ENCODE measurements at places on chromosomes 1 and 21. TPM values are rescaled to one million over a fixed set of nuclear protein-coding genes. Genes with fewer than 3 reads are reported as not detected.

Gene ATP5PO
- total RNA-seq, result 229 TPM

Gene ADORA3
- not detected for total RNA-seq

DNA sequence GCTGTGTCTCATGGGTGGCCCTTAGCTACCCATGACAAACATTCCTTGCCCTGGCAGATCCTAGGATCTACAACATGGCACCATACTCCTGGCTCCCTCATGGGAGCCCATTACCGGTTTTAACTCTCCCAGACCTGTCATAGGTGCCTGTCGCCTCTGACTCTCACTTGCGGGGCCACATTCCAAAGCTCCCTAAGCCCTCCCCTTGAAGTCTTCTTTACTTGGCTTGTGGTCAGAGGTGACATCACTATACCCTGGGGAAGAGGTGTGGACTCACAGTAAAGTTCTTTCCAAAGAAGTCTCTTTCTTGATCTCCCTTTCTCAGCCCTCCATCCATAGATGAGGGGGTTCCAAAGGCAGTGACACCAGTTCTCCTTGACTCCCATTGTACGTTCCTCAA, 5.4 kb upstream of the SLAMF9 start:
- DNase-seq, result no peak

DNA sequence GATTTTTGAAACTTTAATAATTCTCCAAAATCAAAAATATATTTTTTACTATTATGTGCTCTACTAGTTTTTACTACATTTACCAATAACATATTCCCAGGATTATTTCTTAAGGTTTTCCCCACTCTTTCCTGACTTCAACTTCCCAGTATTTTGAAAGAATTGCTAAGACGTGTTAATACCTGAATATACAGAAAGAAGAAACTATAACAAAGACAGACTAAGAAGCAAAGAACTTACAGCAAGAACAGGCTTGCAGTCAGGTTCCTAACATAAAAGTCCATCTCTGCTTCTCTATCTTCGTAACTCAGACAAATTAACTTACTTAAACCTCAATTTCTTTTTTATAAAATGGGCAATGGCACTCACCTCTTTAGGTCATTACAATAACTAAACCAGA, 63.2 kb downstream of the SRSF11 start:
- DNase-seq, result no peak

GRCh38 chr1:36689992-36690391, 207.3 kb upstream of the CSF3R start:
- DNase-seq, result no peak

Measured in H7 (cell line).